ENCODE measurements at places on chromosomes 3 and 15.

- no peak for DNase-seq
Measured at GRCh38 chr3:39896184-39896583, 86.8 kb downstream of the MYRIP start.

DNA sequence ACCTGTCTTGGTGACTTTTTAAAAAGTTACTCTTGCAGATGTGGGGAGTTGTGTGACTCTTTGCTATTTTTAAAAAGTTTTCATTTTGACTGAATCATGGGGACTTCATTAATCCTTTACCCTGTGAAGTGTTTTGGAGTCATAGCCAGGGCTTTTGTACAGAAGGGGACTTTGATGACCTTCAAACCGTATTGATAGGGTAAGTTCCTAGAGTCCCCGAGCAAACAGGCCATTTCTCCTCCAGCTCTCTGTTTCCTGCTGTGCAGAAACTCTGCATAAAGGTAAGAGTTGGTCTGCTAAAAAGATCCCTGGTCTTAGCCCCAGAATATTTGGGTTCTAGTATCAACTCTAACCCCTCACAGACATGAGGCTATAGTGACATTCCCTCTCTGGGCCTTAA is 170.8 kb upstream of the BCL6 start:
- DNase-seq, result no peak

GRCh38 chr15:39846108-39846507 is 63.5 kb upstream of the FSIP1 start:
- DNase-seq, result no peak

- DNase-seq, result no peak
Measured at GRCh38 chr3:12193485-12194165, 34.9 kb upstream of the TIMP4 start.

GRCh38 chr3:22495791-22496190 is 707.3 kb upstream of the UBE2E2 start:
- no peak for DNase-seq

GRCh38 chr3:140438736-140439470 is 239.0 kb upstream of the TRIM42 start:
- no peak for DNase-seq

- peak; percentile 30 for DNase-seq
Measured at GRCh38 chr3:127671523-127672428, 976 bp upstream of the ABTB1 start.

- no peak for DNase-seq
Measured at GRCh38 chr15:92043283-92043682, 189.8 kb downstream of the SLCO3A1 start.
